ENCODE measurements at places on chromosomes 7 and 10.
A peak's percentile ranks its signal among the peaks of the same experiment; 100 is the strongest.

- DNase-seq, result no peak
Observed at GRCh38 chr10:48463318-48464003, 141.4 kb downstream of the ARHGAP22 start.

- no peak for DNase-seq
Observed at GRCh38 chr7:34357068-34357467, 300.9 kb upstream of the NPSR1 start.

GRCh38 chr10:88260329-88261051 is 322.6 kb downstream of the RNLS start:
- no peak for DNase-seq

DNA sequence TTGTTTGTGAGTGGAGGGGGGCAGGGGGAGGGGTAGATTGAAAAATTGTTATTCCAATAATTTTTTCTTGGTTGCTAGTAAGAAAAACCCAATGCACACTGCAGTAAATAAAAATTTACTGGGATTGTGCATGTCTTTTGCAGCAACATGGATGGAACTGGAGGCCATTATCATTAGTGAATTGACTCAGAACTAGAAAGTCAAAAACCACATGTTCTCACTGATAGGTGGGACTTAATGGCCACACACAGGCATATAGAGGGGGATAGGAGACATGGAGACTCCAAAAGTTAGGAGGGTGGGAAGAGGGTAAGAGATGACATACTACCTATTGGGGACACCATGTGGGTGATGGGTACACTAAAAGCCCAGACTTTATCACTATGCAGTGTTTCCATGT is 67.2 kb downstream of the BUB3 start:
- no peak for DNase-seq

DNA sequence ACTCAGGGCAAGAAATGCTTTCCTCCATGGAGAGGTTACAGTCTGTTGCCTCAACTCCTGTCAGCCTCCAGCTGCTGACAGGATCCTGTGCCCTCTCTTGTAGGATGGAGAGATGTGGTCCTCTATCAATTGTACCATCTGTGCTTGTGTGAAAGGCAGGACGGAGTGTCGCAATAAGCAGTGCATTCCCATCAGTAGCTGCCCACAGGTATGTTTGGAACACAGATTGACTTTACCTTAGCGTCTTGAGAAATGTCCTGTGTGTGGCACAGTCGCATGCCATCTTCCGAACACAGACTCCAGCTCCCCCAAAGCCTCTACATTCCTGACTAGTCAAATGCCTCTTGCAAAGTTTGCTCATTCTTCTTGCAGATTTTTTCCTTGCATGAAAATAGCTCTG is 152.6 kb downstream of the BMPER start:
- peak; percentile 67 for DNase-seq

- no peak for DNase-seq
Observed at GRCh38 chr10:127918572-127918971, 11.7 kb downstream of the PTPRE start.

DNA sequence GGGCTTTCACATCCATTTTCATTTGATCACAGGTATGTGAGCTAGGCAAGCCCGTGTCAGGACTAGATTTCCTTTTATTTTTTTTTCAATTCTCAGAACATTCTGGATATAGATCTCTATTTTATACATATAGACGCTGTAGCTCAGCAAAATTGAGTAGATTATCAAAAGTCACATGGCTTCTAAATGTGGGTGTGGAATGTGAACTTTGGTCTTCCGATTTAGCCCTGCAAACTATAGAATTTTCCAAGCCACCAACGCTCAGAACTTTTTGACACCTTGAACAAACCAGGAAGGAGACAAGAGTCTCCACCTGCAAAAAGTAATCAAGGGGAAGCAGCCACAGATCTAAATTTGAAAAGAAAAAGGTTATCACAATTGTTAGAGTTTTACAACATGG is 15.9 kb upstream of the FFAR4 start:
- no peak for DNase-seq
